Vagina (tissue), 2 donors: ENCODE measurements at places on chromosomes 3 and 15. TPM values are rescaled to one million over a fixed set of nuclear protein-coding genes. Genes with fewer than 3 reads are reported as not detected.
A peak's percentile ranks its signal among the peaks of the same experiment; 100 is the strongest.

- peak; percentile 89 for DNase-seq
These were observed 421 bp downstream of the KLHL18 start for GRCh38 chr3:47283193-47283537.

The ANP32A gene
- total RNA-seq, result 55.2 TPM

- no peak for DNase-seq
These were observed 625.8 kb downstream of the TAFA4 start for GRCh38 chr3:68306571-68306970.

GRCh38 chr3:147377412-147378367 is 28.7 kb downstream of the ZIC4 start:
- peak; percentile 43 for DNase-seq

- DNase-seq, result no peak
These were observed 258.8 kb downstream of the PLOD2 start for GRCh38 chr3:145902166-145902565.

The LRRC31 gene
- not detected for total RNA-seq

- DNase-seq, result no peak
These were observed 97.1 kb upstream of the PRR20G start for GRCh38 chr3:127384717-127385539.

DNA sequence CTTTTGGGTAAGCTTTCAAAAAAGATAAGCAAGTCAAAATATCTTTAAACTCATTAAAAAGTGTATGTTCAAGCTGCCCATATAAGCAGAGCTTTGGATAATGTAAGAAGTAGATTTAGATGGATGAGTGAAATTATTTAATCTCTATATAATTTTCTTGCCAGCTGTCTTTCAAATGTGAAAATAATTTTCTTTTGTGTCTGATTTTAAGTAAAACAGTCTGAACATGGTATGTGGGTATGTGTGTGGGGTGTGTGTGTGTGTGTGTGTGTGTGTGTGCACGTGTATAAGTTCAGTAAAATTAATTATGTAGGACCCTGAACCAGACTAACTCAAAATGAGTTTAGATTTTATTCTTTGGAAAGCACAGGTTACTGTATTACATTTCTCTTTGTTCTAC is 155.2 kb upstream of the CGNL1 start:
- DNase-seq, result no peak

The ITIH4 gene
- total RNA-seq, result 5.9 TPM

DNA sequence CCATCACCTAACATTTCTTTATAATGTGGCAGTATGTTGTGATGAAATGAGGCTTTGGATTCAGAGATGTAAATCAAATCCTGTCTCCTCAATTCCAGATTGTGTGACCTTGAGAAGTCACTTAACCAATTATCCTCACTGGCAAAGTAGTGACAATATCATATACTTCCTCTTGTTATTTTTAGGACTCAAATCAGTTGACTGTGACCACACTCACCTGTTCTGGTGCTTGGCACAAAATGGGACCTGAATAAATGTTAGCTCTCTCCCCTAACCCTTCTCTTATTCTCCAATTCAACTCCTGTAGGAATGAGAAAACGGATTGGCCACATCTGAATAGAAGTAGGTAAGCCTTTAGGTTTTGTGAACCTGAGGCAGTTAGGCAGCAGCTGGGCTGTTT is 42.1 kb downstream of the IQCH start:
- DNase-seq, result no peak

DNA sequence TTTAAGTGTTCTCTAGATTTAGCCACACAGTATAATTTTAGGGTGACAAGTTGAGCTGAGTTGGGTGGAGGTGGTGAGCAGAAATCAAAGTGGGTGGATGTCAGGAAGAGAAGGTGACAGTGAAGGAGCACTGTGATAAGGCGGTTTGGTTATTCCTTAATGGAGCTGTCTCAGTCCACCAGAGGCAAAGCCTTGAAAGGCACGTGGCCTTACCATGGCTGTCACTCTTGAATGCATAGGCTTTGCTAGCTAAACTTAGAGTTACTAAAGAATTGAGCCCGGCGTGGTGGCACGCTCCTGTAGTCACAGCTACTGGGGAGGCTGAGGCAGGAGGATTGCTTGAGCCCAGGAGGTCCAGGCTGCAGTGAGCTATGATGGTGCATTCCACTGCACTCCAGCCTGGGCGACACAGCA is 560 bp upstream of the TTLL13 start:
- DNase-seq, result no peak

DNA sequence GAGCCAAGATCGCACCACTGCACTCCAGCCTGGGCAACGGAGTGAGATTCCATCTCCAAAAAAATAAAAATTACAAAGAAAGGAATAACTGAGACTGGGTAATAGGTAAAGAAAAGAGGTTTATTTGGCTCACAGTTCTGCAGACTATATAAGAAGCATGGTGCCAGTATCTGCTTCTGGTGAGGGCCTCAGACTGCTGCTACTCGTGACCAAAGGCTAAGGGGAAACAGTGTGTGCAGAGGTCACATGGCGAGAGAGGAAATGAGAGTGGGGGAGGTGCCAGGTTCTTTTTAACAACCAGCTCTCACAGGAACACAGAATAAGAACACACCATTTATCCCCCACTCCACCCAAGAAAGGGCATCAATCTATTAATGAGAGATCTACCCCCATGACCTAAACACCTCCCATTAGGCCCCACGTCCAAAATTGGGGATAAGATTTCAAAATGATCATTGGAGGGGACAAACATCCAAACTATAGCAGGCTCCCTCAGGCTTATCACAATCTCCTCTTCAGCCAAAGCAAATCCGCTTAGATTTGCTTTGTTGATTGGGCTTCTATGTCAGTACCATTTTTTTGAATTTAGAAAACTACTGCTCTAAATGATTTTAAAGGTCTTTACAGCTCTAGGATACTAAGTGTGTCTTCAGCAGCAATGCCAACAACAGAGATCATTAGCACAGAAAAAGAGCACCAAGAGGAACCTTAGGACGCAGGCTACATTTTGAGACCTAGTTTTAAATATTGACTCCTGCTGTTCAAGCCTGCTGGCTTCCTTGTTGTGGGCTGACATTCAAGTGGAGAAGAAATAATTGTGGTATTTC is 84.2 kb upstream of the TBL1XR1 start:
- DNase-seq, result no peak

- DNase-seq, result no peak
These were observed 196.5 kb upstream of the ZPLD1 start for GRCh38 chr3:102238362-102238761.

DNA sequence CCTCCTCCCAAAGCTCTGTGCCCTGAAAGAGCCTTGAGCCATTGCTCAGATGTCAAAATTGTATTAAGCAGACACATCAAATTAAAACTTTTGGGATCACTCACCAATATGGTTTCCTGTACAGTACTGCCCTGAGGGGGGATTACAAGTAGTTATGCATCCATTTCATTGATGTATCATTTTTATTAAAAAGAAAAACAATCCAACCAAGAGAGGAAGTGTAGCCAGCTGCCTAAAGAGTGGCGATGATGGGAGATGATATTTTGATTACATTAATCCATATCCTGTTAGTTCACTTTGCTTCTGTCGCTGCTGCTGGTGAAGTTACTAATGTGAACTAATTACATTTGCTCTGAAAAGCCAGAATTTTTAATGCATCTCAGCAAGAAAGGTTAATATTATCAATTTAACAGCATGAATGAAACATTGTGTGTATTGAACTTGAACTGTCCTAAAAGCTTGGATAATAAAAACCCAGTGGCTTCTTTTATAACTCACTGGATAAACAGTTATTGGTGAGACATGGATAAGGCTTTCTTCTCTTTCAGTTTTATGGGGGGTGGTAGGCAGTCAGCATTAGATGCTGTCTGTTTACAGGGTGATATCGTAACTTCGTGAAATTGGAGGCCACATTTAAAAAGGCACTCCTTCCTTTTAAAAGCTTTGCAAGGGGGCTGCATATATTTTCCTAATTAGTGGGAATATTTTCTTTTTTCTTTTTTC is 87.7 kb downstream of the IGF1R start:
- no peak for DNase-seq

The CMC1 gene
- 21.6 TPM for total RNA-seq

GRCh38 chr3:79878708-79879107 is 110.9 kb upstream of the ROBO1 start:
- DNase-seq, result no peak

DNA sequence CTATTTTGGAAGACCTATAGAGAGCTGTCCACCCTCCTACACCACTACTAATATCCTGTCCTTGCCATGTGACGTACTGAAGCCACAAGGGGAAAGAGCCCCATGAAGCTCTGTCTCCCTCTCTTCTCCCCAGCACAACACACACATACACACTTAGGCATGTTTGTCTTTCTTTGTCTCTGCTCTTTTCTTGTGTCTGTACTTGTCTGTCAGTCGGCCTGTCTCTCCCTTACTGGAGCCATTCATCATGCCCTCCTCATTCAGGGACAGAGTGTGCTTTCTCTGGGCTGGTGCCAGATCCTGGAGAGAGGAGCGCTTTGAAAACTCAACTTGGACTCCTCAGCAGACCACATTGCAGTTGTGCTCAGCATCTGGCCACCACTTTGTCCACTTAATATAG is 47.6 kb downstream of the PSMD6 start:
- no peak for DNase-seq

DNA sequence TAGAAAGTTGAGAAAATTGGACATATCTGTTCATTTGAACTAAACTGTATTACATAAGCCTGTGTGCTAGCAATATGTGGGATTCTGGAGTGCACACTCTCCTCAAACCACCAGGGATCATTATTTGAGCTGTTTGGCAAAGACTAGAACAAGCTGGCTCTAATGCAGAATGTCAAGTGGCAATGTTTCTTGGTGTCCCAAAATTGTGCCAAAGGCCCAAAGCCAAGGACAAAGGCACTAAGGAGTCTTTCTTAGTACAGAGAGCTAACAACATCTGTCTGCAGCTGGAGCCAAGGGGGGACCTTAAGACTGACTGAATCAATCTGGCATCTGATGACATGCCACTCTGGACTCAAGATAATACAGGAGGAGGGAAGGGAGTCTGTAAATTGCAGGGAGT is 76.7 kb upstream of the STRIT1 start:
- no peak for DNase-seq

The SLC22A14 gene
- 0.49 TPM for total RNA-seq

GRCh38 chr3:42849017-42849416 is 26.7 kb downstream of the CYP8B1 start:
- peak; percentile 40 for DNase-seq

GRCh38 chr3:141063831-141064230 is 12.7 kb downstream of the SPSB4 start:
- DNase-seq, result no peak

The TMEM108 gene
- total RNA-seq, result 3.2 TPM

DNA sequence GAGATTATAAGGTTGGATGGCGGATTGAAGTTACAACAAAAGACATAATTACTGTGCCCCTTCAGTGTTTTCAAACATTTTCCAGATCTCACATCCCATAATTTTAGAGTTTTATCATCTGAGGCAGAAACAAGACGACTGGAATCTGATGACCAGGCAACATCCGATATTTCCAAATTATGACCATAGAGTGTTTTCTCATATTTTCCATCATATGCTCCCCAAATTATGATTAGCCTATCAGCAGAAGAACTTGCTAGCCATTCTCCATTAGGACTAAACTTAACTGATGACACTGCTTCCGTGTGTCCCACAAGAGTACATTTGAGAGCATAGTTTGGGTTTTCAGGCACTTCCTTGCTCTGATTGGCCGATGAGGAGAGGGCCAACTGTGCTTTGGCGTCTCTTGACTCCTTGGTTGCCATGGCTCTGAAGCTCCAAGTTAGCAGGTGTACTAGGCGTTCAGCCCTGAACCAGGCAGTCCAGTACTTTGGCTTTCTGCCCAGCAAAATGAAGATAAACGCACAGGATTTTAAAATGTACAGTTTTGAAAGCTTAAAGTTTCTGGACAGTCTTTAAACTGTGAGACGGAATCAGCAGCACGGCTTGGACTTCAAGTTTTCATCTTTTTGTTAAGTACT is 638 bp downstream of the WDR5B start:
- no peak for DNase-seq

- no peak for DNase-seq
These were observed 6.8 kb upstream of the CLK3 start for GRCh38 chr15:74608786-74609185.

The CLDN16 gene
- 0.49 TPM for total RNA-seq

The ABI3BP gene
- 91.1 TPM for total RNA-seq

The AGBL1 gene
- not detected for total RNA-seq

- DNase-seq, result no peak
These were observed 45.3 kb upstream of the PPP4R2 start for GRCh38 chr3:72951259-72951722.

DNA sequence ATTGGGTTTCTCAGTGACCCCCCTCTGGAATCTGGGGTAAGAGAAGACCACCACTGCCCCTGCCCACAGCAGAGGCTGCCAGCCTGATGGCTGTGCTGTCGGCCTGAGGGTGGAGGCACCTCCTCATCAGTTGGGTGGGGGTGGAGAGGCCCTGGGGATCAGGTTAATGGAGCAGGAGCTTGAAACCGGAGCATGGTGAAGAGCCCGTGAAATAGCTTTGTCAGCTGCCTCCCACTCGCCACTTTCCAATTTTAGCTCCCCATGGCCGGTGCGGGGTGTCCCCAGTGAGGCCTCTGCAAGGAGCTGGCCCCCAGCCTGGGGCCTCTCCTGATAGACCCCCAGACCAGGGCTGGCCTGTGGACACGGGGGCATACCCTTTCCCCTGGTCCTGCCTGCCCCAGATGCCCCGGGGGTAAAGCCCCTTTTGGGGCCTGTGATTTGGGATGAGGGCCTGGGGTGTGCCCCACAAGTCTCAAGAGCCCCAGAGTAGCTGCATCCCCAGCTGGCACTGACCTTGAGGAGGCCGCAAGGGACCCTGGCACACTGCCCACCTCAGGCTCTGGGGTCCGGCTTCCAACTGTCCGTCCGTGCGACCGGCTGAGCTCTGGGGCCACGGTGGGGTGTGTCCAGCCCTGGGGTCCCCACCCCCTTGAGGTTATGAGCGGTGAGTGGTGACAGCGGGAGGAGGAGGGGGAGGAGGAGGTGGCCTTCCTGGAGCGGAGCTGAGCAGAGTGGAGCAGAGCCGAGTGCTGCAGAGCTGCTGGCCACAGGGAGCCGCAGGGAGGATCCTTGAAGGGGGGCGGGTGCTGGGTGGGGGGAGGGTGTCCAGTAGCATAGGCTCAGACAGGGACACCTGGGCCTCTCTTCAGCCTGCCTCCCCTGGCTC is at the start of gene HHATL:
TSS of gene HHATL (minus strand) at position 733 of the 886 bp plus-strand sequence. CDS start 1,972 bp downstream, outside the sequence.
- no peak for DNase-seq

The ZBTB47 gene
- total RNA-seq, result 47.9 TPM

DNA sequence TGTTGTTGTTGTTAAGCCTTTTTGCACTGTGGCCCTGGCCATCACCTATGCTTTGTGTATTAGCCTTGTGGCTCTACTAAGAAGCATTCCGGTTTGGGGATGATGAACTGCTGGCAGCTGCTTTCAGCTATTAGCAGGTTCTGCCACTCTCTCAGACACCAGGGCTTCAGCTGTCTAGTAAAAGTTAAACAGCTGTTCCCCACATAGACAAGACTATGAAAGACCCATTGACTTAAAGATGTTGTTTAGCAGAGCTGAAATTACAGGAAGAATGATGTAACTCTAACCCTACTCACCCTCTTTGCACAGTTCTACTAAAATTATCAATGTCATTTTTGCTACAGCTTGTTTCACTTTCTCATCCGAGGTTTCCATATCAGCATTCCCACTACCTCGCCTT is 131.2 kb upstream of the CGNL1 start:
- DNase-seq, result no peak

- no peak for DNase-seq
These were observed 48.2 kb upstream of the PHLDB2 start for GRCh38 chr3:111810909-111811308.

GRCh38 chr15:29632671-29633406 is 189.4 kb downstream of the TJP1 start:
- DNase-seq, result no peak

- peak; percentile 92 for DNase-seq
These were observed 924 bp upstream of the SIN3A start for GRCh38 chr15:75452364-75452864.
